Suppressor macrophage treated with lipopolysaccharide for 1 hour (primary cell): ENCODE measurements at places on chromosomes 3 and 15.

- DNase-seq: no peak
Measured at GRCh38 chr3:146359841-146360240, 108.9 kb upstream of the PLSCR4 start.

DNA sequence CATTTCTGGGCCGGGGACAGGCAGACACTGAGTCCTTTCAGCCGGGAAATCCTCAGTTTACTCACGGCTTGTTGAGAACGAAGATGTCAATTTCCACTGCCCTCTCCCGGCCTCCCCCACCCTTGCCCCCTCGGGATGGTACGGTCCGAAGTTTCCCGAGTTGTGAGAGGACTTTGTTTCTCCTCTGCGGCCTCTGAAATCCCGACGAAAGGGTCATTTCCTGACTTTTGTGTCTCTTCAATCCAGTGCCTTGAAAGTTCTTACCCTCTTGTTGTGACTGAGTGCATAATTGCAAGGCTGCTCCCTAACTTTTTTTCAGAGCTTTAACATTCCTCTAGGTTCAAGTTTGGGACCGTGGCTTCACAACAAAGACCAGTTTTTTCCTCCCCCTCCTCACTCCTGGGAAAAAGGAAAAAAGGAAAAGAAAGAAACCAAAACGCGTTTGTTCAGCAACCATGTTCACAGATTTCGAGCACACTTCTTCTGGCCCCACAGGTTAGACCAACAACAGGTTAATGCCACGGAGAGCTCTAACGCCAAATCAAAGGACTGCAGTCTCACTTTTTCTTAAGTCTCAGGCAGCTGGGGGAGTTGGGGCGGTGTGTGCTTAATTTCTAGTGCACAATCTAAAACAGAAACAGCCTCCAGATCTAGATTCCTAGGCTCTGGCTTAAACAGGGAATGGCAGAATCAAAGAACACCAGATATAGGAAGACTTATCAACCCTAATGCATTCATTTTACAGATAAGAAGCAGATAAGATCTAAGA is 138.9 kb downstream of the TMCO5A start:
- DNase-seq: peak; percentile 70

GRCh38 chr3:95055288-95055687 is 992.4 kb downstream of the NSUN3 start:
- DNase-seq: no peak

GRCh38 chr3:162643245-162643644 is 1146.6 kb downstream of the OTOL1 start:
- DNase-seq: no peak

GRCh38 chr3:153958635-153959595 is 162.3 kb upstream of the ARHGEF26 start:
- no peak for DNase-seq

- DNase-seq: no peak
Measured at GRCh38 chr3:59759298-59760031, 709.6 kb upstream of the CFAP20DC start.

GRCh38 chr15:78537266-78537905 is 2.9 kb upstream of the PSMA4 start:
- DNase-seq: no peak

DNA sequence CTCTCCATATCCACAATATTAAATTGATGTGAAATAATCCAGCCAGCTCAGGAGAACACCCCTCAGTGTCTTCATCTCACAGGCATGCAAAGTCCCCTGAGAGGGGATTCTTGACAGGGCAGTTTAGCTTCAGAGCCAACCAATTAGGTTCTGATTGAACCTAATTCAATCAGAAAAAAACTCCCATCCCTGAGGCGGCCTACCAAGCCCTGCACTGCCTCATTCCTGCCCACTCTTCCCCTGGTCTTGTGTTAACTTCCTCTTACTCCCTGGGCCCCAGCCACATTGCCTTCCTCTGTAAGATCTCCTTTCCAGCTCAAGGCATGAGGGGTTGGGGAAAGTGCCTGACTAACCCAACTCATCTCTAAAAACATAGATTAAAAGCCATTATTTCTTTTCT is 46.1 kb downstream of the FRMD4B start:
- peak; percentile 89 for DNase-seq

- no peak for DNase-seq
Measured at GRCh38 chr3:10395671-10396070, 74.8 kb upstream of the SEC13 start.

GRCh38 chr15:91021516-91022074 is 799 bp downstream of the VPS33B start:
- peak; percentile 35 for DNase-seq

DNA sequence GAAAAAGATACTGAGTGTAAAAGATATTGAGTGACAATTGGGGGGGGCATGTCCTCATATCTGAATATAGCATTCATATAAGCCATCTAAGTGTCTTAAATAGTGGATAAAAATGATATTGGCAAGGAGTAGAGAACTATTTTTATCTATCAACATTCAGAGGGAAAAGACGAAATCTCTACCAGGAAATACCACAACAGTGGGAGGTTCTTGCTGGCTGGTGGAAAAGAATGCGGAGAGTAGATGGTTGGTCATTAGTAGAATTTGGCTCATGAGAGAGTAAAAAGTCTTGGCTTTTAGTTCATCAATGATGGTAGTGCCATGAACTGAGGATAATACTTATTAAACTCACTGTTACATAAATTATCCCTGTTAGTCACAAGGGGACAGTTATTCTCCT is 4.8 kb upstream of the TCF12 start:
- no peak for DNase-seq

GRCh38 chr3:62145086-62145757 is 228.1 kb downstream of the FEZF2 start:
- no peak for DNase-seq

DNA sequence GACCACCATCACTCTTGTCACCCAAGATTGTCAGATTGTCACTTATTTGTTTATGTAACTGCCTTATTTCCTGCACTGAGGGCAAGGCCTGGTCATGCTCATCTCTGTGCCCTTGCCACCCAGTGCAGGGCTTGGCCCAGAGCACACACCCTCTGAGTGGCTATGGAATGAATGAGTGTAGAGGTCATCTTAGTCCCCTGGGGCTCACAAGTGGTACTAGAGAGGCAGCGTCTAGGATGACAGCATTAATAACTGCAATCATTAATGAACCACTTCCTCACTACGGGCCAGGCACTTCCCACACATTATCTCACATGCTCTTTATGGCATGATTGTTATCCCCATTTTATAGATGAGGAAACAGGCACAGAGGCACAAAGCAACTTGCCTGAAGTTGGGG is 117.0 kb downstream of the SMAD6 start:
- peak; percentile 72 for DNase-seq

GRCh38 chr15:29259233-29259632 is 10.4 kb downstream of the NSMCE3 start:
- DNase-seq: no peak

DNA sequence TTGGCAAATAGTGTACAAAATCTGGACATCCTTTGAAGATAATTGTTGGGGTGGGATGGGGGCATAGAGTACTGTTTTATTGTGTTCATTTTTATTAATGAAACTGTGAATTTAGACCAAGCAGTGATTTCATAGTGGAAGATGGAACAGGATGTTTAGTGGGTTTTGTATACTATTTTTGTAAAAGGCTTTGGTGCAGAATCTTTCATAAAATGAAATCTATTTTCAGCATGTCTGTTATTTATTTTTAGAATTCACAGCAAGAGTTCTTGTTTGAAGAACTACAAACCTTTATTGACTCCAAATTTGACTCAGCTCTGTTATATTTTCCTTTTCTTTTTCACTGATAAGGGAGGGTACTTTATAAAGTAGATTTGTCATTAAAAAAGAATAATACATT is 145.4 kb downstream of the AKAP13 start:
- no peak for DNase-seq

GRCh38 chr15:84960391-84961113 is 21.1 kb upstream of the PDE8A start:
- no peak for DNase-seq

GRCh38 chr3:141063831-141064230 is 12.7 kb downstream of the SPSB4 start:
- DNase-seq: no peak

DNA sequence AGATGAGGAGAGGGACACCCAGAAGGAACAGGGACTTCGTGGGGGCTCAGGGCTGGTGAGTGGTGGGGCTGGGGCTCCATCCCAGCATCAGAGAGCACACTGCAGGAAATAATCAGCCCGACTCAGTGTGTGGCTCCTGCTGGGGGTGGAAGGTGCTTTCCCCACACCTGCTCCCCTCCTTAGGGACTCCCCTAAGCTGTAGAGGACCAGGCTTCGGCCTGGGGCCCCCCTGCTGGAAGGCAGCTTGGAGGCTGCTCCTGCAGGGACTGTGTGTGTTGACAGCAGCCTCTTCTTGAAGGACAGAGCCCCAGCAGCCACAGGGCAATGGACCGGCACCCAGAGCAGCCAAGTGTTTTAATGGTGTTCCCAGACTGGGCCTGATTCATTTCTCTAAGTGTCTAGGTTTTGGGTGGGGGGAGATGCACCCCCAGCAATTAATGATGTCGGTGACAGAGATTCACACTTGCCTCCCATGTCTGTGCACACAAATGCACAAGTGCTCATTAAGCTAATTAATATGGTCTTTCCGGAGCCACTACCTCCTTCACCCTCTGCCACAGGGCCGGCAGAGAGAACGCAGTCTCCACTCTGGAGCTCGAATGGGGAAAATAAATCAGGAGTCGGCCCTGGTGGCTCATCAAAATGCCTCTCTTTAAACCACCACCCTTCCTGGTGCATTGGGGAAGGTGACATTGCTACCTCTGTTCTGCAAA is 16.9 kb upstream of the FGD5 start:
- DNase-seq: no peak
